ENCODE measurements at places on chromosomes 7 and 10.

GRCh38 chr10:36450380-36450779 is 675.0 kb upstream of the ANKRD30A start:
- DNase-seq: no peak

DNA sequence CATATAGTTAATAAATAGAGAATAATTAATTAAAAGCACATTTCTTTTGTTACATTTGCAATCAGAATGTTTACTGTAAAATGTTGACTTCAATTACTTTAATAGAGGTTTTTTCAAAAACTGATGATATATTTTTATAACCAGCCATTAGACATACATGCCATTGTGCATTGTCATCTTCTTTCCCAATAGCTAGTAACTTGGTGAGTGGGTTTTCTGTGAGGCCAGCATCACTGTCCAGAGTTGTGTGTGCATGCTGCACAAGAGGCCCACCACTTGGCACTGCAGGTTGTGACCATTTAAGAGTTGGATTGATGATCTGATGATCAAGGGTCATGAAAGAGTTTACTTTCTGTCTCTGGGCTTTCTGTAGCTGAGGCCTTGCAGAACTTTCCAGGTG is 46.5 kb downstream of the TFEC start:
- no peak for DNase-seq

DNA sequence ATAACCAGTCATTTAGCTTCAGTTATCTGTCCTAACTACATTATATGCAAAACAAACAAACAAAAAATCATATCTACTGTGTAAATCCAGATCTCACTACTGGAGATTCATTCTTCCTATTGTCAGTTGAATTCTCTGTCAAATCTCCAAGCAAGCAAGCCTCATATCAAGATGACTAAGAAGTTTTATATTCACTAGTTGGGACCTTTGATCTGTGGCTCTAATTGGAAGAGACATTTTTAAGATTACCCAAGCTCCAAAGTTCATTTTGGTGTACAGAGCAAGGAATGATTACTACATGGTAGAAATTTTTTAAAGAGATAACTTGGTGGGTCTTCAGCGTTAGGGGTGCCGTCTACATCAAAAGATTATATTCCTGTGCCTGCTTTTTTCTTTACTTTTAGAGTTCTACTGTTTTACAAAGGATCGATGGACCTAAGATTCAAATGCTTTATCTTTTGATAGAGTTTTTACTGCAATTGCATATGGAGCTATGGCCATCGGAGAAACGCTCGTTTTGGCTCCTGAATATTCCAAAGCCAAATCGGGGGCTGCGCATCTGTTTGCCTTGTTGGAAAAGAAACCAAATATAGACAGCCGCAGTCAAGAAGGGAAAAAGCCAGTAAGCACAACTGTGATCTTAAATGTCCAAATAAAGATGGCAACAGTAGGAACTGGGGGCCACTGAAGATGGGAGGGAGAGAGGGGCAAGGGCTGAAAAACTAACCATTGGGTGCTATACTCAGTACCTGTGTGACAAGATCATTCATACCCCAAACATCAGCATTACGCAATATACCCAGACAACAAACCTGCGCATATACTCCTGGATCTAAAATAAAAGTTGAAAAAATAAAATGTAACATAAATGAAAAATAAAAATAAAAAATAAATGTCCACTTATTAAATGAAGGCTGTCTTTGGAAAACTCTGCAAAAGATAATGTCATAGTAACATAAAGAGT is 47.9 kb downstream of the SP8 start:
- no peak for DNase-seq

DNA sequence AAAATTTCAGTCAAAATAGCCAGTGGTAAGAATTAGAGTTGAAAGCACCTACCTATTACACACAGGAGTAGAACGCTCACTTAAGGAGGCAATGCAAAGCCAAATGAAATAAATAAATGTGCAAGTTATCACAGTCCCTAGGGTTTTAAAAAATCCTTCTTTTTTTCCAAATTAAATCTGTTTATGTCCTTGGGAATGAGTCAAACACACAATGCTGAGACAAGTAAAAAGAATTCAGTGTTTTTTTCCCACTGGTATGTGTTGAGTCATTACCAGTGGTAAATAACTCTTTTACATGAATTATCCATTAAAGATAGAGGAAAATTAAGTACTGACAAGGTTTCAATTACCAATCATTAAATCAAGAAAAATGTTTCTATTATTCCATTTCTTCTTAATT is 438.6 kb downstream of the TNS3 start:
- no peak for DNase-seq

- DNase-seq: no peak
Observed at GRCh38 chr10:69469976-69470375, 18.7 kb downstream of the TSPAN15 start.

GRCh38 chr10:77392236-77392721 is 245.3 kb downstream of the KCNMA1 start:
- no peak for DNase-seq

DNA sequence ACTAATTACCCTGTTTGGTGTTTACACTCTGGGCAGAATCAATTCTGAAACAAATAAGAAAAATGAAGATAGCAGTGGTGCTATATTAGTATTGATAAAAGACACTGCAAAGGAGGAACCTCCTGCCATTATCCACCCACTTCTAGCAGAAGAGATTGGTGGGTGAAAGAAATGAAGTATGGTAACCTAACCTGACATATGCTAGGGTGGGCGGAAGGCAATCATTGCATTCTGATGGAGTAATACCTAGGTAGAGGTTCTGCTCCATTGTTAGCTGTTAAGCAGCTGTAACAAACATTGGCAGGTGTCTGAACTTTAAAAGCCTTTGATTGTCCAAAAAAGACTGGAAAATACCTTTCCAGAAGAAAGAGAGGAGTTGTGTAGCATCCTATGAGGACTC is 95.9 kb downstream of the OTUD1 start:
- no peak for DNase-seq

- no peak for DNase-seq
Observed at GRCh38 chr7:844514-844913, 12.2 kb downstream of the SUN1 start.

- no peak for DNase-seq
Observed at GRCh38 chr7:93566876-93567275, 7.6 kb downstream of the CALCR start.

- no peak for DNase-seq
Observed at GRCh38 chr7:91519241-91520158, 255.3 kb downstream of the FZD1 start.

GRCh38 chr7:64515330-64515729 is 47.5 kb downstream of the ZNF680 start:
- DNase-seq: no peak

- DNase-seq: no peak
Observed at GRCh38 chr7:31311552-31311951, 29.0 kb downstream of the NEUROD6 start.

DNA sequence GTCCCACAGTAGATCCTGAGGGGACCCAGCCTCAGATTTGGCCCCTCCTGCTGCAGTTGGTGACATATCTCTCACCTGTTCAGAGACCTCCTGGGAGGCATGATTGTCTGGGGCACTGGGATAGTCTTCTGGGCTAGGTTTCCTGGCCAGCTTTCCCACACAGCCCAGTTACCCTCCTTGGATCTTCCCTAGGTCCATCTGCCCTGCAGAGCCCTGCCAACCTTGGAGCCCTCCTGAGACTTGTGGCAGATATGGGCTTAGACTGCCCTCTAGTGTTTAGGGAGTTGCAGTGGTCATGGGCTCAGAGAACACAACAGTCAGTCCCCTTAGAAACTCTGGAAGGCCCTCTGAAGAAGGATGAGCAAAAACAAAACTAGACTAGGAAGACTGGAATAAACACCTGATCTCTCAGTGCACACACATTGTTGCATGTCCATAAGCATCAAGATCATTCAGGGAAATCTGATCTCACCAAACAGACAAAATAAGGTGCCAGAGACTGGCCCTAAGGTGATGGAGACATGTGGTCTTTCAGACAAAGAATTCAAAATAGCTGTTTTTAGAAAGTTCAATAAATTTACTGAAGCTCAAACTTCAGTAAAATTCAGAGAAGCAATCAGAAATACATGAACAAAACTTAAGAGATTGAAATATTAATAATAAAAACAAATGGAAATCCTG is 324.6 kb downstream of the ATRNL1 start:
- no peak for DNase-seq

GRCh38 chr7:114889646-114890285 is 32.1 kb upstream of the MDFIC start:
- no peak for DNase-seq

GRCh38 chr7:68121655-68122054 is 1125.0 kb downstream of the TYW1 start:
- DNase-seq: no peak

GRCh38 chr7:5553298-5553877 is 129.8 kb upstream of the TNRC18 start:
- no peak for DNase-seq

- DNase-seq: no peak
Observed at GRCh38 chr10:121337427-121337826, 260.8 kb downstream of the FGFR2 start.

DNA sequence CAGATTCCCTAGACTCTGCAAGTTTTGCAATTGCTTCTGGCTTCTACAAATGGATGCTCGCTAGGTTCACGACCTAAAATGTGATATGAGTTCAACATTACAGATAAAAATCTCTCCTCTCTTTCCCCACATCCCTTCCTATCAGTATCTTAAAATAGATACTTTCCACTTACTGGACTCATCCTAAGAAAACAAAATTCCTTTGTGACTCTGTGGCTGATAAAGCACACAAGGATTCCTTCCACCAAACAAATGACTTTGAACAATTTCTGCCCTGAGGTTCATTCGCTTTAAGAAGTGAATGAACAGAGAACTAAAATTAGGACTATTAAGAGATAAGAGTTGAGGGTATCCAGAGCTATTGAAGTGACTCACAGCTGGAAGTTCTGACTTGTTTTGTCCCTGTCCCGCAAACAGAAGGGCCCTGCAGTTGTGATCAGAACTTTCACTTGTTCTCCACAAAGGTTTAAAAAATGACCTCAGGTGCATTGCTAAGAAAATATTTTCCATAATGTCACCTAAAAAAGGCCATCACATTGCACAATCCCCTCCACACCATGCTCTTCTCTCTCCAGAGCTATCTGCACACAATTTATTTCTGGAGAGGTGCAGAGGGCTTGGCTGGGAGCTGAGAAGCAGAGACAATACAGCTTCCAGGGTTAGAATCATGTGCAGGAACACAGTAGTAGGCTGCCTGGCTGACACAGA is 96.1 kb downstream of the PIP4K2A start:
- DNase-seq: no peak

DNA sequence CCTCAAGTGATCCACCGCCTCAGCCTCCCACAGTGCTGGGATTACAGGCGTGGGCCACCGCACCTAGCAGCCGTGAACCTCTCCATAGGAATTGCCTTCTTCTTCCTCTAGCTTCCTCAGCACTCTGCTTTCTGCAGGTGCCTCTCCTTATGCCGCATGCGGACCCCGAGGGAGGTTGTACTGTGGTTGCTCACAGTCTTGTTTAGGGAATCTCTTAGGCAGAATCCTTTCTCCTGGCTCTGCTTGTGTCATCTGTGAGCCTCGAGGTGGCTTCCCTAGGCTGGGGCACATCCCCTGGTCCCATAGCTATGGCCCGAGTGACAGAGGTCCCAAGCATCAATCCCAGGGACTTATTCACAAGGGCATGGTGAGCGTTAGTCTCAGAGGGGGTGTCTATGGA is 33.2 kb upstream of the GIMAP8 start:
- no peak for DNase-seq

DNA sequence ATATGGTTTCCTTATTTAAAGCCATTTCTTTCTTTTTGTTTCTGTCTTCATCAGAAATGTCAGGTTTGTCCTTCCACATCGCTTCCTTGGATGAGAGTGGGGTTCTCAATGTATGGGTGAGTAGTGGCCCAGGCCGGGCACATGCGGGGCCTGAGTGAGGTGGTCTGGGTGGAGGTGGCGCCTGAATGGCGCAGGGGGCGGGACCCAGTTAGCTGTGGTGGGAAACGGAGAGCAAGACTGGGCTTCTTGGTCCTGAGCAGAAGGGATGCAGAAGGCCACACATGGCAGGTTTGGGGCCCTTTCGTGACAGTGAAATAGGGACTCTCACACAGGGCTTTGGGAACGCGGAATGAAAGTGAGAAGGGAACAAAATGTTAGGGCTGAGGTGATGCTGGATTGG is 70.0 kb downstream of the DYNC2I1 start:
- DNase-seq: no peak

DNA sequence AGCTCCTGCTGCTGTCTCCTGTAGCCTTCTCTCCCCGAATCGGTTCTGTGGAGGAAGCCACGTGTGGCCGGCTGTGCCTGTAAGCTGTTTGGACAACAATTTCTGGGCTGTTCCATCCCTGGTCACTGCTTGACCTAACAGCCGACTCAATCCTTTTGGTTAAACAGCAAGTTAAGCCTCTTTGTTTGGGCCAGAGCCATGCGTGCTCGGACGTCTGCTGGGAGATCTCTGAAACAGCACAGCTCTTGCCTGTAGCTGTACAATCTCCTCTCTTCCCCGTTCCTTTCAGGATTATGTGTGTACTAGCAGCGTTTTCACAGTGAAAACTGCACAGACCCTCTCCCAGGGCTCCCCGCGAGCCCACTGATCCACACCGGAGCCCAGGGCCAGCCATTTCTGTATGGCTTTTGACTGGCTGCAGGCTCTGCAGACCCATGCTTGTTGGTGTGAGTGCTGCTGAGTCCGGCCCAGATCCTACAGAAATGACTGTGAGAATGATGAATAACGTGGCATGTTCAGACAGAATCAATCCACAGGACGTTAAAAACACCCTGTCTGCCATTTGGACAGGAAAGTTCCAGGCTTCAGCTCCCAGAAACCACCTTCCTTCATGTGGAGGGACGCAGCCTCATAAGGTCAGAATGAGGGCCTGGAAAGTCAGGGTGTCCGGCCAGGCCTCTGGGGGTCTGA is 428.6 kb upstream of the ADARB2 start:
- no peak for DNase-seq

DNA sequence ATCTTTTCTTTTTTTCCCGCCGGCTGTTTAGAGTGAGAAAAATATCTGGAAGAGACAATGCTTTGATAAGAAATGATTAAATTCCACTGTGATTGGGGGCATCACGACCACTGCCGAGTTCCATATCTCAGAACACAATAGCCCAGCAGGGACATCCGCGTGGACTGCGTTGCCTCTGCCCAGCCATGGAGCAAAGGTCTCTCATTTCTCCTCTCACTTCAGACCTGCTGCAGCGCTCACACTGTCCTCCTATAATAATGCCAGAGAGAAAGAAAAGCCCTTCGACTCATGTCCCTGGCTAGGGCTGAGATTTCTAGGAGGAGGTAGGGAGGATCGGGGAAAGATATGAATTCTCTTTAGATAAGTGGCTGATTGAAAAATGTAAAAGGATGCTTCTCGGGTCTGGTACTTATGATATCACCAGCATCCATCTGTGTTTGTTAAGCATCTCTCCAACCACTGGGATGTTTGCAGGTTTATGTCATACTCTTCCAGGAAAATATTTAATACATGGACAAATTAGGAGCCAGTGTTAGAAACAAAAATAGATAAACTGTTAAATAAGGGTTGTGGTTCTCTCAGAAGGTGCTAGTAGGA is 472.9 kb upstream of the AKR1E2 start:
- DNase-seq: no peak
